ENCODE measurements at places on chromosomes 6 and 20.

DNA sequence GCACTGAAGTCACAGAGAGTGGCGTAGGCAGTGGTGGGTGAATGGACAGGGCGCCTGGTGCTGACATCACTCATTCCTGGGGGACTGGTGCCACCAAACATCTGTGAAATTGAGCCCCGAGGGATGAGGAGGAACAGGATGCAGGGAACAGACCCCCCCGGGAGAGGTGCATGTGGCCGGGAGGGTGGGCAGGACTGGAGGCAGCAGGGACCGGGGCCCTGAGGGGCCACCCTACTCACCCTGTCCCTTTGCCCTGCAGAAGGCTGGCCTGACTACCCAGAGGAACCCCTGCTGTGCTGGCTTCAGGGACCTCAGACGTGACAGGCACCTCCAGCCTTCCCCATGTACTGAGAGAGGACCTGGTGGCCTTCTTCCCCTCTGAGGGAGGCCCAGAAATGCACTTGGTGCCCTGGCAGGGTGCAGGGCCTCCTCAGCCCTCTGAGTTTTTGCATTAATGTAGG, 25.1 kb downstream of the SYNDIG1 start:
- DNase-seq: no peak

DNA sequence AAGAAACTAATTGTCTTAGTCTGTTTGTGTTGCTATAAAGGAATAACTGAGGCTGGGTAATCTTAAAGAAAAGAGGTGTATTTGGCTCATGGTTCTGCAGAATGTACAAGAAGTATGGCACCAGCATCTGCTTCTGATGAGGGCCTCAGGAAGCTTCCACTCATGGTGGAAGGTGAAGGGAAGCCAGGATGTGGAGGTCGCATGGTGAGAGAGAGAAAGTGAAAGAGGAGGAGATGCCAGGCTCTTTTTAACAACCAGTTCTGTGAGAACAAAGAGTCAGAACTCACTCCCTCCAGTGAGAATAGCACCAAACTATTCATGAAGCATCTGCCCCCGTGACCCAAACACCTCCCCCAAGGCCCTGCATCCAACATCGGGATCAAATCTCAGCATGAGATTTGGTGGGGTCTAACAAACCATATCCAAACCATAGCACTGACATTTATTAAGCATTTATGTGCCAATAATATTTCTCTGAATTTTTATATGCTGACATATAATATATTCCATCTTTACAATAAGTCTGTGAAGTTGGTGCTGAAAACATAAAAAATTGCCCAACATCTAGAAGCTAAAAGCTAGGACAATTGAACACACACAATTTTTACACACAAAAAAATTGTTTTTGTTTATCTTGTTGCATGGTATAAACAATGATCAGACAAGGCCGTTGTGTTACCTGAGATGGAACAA, 29.2 kb upstream of the BTN3A2 start:
- DNase-seq: no peak

GRCh38 chr6:33414592-33415271, 3.2 kb downstream of the CUTA start:
- no peak for DNase-seq

GRCh38 chr6:55011034-55011433, 163.3 kb upstream of the HCRTR2 start:
- DNase-seq: no peak

GRCh38 chr6:90715093-90715655, 128.3 kb upstream of the MAP3K7 start:
- DNase-seq: no peak

- no peak for DNase-seq
Measured at GRCh38 chr6:163818719-163819118, 404.2 kb downstream of the QKI start.
